ENCODE measurements at places on chromosomes 13 and 19. TPM values are rescaled to one million over a fixed set of nuclear protein-coding genes. Genes with fewer than 3 reads are reported as not detected.

GRCh38 chr13:103243495-103243894, 177.3 kb upstream of the SLC10A2 start:
- no peak for DNase-seq

Gene CGB8
- total RNA-seq = not detected

Gene CRLF1
- total RNA-seq = 68.6 TPM

DNA sequence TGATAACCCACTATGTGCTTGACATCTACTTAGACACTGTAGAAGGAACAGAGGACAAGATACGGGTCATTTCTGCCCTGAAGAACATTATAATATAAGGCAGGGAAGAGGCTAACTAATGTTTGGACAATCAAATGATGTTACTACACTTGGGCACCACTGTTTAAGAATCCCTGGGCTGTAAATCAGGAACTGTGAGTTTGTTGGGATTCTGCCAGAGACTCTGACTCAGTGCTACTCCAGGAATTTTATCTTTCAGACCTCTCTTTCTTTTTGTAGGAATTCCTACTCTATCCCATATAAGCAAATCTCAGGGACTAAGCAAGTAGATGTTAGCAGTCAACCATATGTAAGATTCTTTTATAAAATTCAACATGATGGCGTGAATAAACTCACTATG, 3.1 kb upstream of the ZNF471 start:
- DNase-seq = no peak

DNA sequence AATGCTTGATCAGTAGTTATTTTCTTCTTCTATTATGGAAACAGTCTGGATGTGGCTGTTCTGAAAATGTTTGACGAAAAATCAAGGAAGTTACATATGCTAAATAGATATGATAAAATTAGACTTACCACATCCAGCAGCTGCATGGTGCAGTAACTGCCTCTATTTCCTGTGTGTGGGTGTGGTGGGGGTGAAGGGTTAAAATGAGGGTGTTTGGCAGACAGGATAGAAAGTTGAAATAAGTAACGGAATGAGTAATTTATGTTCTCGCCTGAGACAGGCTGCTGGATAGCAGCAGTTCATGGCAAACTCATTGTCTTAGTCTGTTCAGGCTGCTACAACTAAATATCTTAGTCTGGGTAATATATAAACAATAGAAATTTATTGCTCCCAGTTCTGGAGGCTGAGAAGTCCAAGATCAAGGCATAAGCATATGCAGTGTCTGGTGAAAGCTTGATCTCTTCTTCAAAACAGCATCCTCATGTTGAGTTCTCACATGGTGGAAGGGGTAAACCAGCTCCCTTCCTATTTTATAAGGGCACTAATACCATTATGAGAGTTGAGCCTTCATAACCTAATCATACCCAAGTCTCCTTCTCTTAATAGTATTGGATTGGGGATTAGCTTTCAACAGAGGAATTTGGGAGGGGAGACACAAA, 1248.9 kb downstream of the SLITRK5 start:
- no peak for DNase-seq

Gene COMP
- 1.0 TPM for total RNA-seq

DNA sequence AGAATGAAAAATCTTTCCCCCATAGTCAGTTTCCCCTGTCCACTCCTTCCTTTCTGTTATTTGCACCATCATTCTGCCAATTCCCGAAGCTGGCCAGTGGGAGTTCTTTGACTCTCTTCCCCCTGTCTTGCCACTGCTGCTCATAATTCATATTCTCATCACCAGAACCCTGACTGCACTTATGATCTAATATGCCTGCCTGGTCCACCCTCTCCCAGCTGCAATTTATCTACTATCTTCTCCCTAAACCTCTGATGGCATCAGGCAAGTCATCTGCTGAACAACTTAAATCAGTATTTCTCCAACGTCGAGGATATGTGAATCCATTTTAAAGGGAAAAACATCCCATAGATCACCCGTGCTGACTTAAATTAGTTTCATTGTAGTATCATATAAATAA, 458.0 kb upstream of the GPC6 start:
- DNase-seq = no peak

GRCh38 chr13:25249001-25249543, 38.2 kb downstream of the MTMR6 start:
- no peak for DNase-seq

- DNase-seq = no peak
These were observed 18.9 kb upstream of the ENOX1 start for GRCh38 chr13:43805681-43806128.

- no peak for DNase-seq
These were observed 73.5 kb upstream of the IRS2 start for GRCh38 chr13:109859898-109860297.

Gene SLC1A6
- not detected for total RNA-seq

DNA sequence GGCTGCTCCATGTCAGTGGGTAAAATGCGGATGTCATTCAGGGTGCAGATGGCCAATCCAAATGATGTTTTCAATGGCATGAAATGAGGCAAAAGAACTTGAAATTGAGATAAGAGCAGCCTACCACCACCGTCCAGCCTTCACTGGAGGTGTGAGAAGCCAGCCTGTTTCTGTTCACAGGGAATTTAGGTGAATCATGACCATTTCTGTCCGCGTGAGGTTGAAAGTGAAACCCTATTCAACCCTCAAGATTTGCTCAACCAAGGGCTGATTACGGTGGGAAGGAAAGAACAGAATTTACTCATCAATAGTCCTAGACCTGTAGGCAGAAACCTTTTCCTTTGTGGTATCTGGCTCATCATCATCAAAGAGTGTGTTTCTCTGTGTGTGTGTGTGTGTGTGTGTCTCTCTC, 370.7 kb downstream of the COG6 start:
- DNase-seq = no peak

Gene RASGRP4
- total RNA-seq = 0.66 TPM

- DNase-seq = no peak
These were observed 312.4 kb downstream of the ZNF536 start for GRCh38 chr19:30684613-30685012.

Gene TDRD3
- 52.1 TPM for total RNA-seq

DNA sequence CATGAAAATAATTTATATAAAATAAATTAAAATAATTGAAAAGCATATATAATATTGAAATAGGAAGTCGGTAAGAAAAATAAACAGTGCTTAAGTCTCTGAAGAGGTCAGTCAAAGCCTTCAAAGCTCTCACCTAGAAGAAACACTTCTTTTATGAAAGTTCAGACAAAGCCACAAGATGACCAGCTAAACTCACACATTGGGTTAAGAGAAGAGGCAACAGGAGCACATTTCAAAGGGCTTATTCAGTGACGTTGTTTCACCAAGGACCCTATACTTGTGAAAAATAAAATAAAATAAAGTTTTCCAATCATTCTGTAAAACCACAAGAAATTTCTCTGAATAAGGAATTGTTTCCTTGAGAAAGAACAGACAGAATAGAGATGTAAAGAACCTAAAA, 2.5 kb upstream of the ITM2B start:
- no peak for DNase-seq

Gene TNFSF13B
- total RNA-seq = 4.5 TPM

Gene CHST8
- 14.1 TPM for total RNA-seq

- no peak for DNase-seq
These were observed 46.0 kb downstream of the RGCC start for GRCh38 chr13:41503356-41503755.

Gene ZNF829
- total RNA-seq = 3.2 TPM

Gene PGLYRP1
- total RNA-seq = not detected

DNA sequence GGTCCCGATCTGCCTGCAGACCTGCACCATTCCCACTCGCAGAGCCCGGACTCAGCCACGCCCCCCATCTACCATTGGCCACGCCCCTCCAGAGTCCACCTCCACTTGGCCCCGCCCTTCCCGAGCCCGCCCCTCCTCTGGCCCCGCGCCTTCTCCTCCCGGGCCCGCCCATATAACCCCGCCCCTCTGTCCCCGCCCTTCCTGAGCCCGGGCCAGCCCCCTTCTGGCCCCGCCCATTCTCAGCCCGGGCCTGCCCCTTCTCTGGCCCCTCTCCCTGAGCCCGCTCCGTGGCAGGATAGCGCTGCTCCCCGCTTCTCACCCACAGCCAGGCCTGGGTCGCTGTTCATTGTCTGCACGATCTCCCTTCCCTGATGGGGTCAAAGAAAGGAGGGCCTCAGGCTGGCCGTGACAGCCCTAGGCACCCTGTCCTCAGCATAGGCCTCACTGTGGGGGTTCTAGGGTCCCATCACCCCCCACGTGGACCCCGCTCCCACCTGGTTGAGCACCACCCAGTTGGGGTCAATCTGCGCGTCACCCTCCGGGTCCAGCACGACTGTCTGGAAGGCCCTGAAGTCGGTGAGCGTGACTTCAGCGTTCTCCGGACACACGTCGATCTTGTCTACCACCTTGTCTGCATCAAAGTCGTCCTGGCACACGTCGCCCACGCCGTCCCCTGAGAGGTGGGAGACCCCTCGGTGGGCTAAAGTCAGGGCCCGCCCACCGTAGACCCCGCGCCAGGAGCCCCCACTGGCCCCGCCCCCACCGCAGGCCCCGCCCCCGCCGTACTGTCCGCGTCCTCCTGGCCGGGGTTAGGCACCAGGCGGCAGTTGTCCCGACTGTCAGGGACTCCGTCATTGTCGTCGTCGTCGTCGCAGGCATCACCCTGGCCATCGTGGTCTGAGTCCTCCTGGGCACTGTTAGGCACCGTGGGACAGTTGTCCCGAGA, 5.7 kb downstream of the COMP start:
- peak; percentile 70 for DNase-seq

DNA sequence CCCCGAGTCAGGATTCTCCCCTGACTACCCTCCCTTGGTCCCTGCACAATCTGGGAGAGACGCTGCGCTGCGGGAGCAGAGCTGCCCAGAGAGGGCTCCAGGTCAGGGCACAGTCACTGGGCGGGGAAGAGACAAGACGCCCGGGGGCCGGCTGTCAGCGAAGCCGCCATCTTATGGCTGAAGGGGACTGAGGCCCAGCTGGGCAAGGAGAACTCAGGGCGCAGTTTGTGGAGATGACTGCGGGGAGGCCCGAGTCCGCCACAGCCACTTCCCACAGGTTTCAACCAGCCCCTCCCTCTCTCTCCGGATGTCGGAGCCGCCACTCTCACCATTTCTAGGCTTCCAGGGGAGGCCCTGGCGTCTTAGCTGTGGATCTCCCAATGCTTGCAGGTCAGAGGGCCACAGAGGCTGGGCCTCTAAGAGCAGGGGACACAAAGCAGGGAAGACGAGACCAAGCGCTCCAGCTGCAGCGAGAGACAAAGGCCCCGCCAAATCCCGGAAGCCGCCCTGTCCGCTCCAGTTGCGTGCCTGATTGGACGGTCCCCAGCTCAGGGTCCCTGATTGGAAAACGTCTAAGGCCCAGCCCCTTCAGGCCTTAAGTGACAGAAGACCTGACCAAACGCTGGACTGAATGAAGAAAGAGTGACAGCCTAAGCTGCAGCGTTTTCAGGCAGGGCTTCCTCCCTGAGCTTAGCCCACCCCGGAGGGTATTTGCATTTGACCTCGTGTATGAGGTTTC, at the start of gene ZNF724:
ZNF724 (minus strand) TSS at position 484 of the 739 bp plus-strand sequence; CDS start at position 332, 152 bp downstream.
- DNase-seq = peak; percentile 94

GRCh38 chr13:99439850-99440604, 61.2 kb upstream of the TM9SF2 start:
- DNase-seq = no peak
